Vagina (tissue), 2 donors: ENCODE measurements at places on chromosomes 6 and 20.

DNA sequence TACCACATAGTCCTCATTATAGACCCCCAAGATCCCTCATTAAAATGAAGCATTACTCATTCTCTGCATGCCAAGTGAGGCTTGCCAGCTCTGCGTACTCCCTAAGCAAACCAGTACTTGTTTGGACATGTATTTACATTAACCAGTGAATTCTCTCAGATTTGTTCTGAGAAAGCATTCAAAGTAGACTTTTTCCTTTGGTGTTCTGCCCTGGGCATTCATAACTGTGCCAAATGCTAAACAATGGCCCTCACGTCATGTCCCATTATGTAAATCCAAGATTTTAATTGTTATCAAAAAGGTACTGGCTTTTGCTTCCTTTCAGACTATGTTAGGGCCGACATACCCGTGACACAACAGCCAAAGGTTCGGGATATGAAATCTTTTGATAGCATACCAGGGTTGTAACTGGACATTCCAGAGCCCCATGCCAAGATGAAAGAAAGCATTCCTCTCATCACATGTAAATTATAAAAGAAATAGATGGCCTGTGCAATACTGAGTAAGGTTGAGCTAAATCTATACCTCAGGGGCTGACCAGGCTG lies 164.2 kb downstream of the ADAT2 start:
- DNase-seq = no peak

DNA sequence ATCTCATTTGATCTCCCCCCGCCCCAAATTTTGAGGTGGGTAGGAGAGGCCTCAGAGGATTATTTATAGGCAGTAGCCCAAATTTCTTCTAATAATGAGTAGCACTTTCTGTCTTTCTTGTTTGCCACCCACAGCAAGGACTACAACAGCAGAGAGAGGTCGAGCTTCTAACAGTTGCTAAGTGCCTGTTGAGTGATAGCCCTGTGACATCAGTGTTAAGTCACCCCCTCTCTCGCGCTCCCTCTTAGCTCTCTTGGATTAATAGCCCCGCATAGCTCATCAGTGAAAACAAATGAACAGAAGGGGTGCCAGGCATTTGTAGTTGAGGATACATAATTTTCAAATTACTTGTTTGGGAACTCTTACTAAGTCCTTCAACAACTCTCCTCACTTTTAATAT lies 3.5 kb downstream of the ANKRD60 start:
- no peak for DNase-seq

DNA sequence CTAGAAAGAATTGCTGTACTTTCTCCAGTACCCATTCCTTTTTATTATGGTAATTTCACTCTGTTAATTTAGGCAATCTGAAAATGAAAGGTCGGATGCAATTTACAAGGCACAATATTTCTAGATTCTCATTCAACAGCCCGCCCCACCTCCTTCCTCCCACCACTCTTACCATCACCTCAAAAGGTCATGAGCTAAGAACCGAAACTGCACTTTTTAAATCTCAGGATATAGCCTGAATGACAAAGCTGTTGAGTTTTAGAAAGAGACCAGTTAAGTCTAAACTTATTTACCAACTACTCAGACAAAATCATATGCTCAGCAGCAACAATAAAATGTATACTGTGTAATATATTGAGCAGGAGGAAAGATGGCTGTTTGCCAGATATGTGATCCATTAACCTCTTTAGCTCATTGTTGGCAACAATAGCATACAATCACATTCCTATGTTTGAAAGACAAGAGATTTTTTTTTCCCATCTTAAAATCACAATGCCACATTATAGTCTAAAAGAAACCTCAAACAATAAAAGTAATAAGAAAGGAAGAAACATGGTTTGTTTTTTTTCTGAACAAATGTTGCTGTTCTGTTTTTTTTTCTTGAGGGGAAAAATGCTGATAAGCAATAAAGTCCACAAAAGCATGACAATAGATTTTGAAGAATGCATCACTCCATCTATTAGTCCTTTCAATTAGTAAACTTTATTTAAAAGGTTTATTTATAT lies 1.6 kb upstream of the HS3ST5 start:
- no peak for DNase-seq

DNA sequence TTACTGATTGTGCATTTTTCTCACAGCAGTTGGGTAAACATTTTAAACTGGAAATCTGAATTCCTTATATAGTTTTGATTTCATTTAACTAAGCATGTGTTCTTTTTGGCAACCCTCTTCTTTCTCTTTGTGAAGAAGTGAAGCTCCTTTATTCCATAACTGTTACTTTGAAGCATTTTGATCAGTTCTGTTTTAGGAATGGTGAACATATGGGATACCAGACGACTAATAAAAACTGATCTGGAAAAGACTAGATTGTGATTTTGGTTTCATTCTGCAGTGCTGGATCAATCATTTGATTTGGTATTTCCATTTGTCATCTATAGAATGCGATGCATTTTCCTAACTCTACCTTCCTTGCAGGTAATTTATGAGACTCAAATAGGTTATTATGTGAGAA lies 9.8 kb downstream of the AFG1L start:
- no peak for DNase-seq

- DNase-seq = no peak
Measured at GRCh38 chr6:102407886-102408741, 1014.6 kb downstream of the GRIK2 start.

GRCh38 chr20:8454137-8454712 lies 322.2 kb downstream of the PLCB1 start:
- DNase-seq = no peak

- DNase-seq = no peak
Measured at GRCh38 chr6:14276667-14277404, 159.3 kb downstream of the CD83 start.

DNA sequence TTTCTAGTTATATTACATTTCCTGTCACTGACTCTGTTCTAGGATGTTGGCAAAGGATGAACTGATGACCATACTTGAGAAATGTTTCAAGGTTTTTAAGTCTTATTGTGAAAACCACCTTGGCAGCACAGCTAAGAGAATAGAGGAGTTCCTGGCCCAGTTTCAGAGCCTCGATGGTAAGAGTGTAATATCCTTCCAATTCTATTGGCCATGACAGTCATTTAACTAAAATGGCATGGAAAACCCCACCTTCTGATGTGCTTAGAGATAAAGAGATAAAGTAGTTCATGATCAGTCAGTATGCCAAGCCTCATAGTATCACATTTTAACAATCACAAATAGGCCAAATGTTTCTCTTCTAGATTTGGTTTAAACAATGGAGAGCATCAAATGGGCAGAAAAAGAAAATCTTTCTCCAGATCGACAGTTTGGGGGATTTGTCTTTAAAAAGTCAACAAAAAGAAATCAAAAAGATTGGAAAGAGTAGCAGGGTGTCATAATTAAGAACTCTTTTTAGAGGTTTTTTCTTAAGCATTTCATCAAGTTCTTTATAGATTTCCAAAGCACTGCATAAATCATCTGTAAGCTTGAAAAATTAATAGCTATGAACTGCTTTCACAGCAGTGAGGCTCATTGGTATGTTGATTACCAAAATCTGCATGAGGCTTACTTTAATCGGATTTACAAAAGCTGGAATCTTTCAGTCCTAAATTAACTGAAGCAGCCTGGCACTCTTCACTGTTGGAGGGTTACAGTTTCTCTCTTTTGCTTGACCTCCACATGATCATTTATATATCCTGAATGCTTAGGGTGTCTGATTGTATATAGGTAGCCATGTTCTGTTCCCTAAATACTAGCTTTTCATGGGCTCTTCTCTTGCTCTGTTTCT lies 48.7 kb downstream of the AKIRIN2 start:
- no peak for DNase-seq

DNA sequence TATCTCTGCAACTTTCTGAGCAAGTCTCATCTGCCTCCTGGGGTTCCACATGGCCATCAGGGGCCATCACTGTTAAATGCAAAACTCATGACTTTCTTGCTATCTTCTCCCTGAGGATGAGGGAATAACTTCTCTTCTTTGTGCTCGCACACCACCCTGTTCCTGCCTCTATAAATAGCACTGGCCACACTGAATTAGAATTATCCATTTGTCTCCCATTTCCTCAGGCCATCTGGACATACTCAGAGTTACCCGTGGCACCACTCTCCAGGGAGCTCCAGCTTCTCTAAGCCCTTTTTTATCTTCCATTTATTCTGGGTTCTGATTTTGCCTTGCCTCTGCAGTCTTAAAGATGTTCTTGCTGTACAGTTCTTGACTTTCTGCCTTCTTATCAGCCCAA lies 72.8 kb upstream of the ECI2 start:
- no peak for DNase-seq

- no peak for DNase-seq
Measured at GRCh38 chr20:2688041-2688591, 4.5 kb upstream of the EBF4 start.

DNA sequence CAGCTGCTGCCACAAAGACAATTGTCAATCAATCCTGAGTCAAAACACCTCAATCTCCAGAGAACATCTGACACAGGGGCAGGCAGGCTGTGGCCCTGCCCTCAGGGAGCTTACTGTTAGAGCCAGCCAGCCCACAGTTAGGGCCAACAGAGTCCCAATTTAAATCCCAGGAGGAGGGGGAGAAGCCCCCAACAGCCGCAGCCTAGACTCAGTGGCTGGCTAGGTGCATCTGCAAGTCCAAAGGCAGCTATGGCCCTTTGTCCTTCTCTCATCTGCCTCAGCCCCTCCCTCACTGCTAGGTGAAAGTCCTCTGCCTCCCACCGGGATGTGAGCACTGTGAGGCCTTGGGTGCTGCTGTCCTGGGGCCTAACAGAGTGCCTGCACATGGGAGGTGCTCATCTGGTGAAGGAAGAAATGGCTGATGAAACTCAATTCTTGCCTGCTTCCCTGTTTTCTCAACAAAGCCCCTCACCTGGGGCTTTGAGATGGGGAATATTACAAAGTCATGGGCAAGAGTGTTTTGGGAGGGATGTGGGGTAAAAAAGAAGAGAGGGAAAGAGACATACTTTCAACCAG lies 33.7 kb upstream of the VEGFA start:
- no peak for DNase-seq
